Activated CD4-positive, CD25-positive, alpha-beta regulatory T cell treated with anti-CD3 and anti-CD28 coated beads, Interleukin-2, amount 50 U/mL, for 16 hours (primary cell): ENCODE measurements at places on chromosomes 11 and 22.

DNA sequence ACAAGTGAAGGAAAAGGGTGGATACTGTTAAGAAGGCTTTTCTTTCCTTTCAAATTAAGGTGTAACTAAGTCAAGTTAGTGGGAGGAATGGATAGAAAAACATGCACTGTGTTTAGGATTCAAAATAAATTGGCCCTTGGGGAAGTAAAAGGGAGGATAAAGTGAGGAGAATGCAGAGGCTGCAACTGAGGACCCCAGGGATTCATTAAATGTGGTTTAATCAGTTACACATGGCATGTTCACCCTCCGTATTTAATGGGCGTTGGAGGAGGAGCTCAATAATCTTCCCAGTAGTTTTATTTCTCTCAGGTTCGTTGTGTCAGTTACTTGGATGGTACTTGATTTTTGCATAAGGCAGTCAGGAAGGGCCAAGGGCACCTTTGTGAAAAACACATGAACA, 966.3 kb downstream of the JRKL start:
- DNase-seq: no peak

GRCh38 chr11:106585061-106585460, 433.2 kb downstream of the GUCY1A2 start:
- no peak for DNase-seq

GRCh38 chr22:36743591-36744412, 32.1 kb downstream of the IFT27 start:
- no peak for DNase-seq

DNA sequence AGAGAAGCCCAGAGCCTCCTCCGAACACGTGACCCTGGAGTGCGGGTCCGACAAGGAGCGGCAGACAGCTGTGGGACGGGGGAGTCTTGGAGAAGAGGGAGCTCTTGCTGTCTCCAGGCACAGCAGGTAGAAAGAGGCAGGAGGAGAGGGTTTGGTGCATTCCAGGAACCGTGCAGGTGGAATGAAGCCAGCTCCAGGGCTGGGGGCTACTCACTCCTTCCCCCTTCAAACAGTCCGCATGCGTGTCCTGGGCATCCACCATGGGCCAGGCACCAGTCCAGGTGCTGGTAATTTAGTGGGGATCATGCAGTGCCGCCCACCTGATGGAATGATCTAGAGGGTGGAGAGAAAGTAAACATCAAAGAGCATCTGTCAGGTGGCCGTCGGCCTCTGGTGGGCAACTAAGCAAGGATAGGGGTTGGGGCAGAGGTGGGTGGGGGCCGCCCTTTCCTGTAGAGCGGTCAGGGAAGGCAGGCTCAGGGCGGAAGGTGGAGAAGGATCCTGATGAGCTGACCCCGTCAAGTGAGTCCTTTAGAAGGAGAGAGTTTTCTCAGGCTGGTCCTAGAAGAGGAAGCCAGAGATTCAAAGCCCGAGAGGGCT, 850.0 kb downstream of the TBC1D22A start:
- no peak for DNase-seq

GRCh38 chr22:42080287-42080686, 787 bp downstream of the SMDT1 start:
- no peak for DNase-seq

DNA sequence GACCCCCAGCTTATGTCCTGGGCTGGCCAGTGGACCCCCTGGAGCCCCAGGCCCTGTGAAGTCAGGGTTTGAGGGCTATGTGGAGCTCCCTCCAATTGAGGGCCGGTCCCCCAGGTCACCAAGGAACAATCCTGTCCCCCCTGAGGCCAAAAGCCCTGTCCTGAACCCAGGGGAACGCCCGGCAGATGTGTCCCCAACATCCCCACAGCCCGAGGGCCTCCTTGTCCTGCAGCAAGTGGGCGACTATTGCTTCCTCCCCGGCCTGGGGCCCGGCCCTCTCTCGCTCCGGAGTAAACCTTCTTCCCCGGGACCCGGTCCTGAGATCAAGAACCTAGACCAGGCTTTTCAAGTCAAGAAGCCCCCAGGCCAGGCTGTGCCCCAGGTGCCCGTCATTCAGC, 24.6 kb downstream of the CSF2RB start:
- DNase-seq: no peak

GRCh38 chr11:1826552-1827094, 8.2 kb upstream of the SYT8 start:
- DNase-seq: no peak

DNA sequence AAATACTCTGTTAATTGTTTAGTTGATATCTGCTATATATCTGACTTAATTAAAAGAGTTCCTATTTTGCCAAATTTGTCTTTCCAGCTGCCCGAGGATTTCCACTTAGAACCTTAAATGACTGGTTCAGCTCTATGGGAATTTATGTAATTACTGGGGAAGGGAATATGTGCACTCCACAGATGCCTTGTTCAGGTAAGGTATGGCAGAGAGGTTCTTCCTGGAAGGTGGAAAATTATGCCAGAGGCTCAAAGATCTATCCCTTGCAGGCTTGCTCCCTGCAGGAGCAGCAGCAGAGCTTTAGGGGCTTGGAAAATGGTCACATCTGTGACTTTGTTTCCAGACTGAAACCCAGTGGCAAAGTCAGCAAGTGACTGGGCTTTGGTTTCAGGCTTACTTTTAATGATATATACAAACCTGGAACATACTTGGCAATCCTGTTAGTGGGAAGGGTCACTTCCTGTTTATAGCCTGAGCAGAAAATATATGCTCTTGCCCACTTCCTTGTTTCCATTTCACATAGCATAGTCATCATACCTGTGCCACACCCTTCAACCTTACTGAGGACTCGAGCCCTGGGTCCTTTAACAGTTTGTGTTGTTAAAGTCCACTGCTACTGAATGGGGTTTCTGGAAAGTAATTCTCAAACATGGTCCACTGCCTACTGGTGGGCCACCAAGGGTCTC, 23.7 kb downstream of the WBP2NL start:
- no peak for DNase-seq

GRCh38 chr11:33531743-33532181, 168.9 kb downstream of the C11orf91 start:
- DNase-seq: no peak

DNA sequence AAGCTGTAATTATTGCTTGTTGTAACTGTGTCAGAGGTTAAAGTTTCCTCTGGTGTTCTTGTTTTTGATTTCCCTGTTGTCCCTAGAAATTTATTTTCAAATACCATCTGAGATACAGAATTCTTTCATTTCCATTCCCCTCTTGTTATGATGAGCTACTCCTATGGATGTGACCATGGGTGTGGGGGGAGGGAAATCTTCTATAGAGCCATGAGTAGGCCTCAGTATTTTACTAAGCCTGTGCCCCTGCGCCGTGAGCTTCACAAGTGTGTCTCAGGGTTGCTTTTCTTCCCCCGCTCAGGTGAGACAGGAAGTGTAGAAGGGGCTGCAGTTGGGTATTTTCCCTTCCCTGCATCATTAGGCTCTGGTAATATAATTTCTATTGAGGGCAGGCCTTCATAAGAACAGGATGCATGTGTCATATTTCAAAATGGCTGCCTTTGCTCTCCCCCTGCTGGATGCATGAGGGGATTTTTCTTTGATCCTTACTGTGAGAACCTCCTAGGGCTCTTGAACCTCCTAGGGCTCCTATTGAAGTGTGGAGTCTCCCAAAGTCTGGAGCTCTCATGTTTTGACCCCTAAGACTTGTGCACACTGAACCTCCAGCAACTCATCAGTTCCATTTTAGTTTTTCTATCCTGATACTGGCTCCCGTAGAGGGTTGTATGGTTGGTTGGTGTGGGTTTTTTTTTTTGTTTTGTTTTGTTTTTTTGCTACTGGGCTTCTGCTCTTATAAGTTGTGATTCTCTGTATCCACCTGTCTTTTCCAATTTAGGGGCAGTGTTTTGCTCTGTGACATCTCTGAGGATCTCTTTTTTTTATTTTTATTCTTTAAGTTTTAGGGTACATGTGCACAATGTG, 658.2 kb downstream of the NTM start:
- no peak for DNase-seq

DNA sequence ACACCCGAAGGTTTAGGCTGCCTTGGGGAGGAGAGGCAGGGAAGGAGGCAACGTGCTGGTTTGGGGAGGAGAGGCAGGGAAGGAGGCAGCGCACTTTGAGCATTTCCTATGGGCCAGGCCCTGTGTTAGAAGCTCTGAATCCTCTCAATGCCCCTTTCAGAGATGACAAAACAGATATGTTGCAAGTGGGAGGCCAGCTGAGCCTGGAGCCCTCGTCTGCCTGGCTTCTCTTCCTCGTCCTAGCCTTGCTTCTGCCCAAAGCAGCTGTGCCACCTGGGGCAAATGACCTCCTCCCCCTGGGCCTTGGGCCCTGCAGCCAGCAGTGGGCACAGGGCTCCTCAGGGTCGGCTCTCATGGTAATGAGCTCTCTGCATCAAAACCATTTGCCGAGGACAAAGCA, 15.3 kb upstream of the LRRC32 start:
- no peak for DNase-seq

DNA sequence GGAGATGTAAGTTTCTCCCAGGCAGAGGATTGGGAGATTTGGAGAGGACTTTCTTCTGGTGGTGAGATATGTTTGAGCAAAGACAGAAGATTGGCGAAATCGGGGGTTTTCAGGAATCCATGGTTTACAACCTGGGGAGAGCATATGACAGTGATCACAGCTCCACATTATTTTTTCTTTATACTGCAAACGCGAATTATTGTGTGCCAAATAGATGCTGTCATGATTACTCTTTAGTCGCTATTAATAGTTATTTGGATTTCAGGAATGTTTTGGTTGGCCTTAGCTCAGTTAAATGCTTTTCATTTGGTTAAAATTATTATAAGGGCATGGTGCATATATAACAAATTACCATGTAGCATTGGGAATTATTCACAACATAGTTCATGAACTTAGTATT, 15.2 kb downstream of the ATXN10 start:
- no peak for DNase-seq

DNA sequence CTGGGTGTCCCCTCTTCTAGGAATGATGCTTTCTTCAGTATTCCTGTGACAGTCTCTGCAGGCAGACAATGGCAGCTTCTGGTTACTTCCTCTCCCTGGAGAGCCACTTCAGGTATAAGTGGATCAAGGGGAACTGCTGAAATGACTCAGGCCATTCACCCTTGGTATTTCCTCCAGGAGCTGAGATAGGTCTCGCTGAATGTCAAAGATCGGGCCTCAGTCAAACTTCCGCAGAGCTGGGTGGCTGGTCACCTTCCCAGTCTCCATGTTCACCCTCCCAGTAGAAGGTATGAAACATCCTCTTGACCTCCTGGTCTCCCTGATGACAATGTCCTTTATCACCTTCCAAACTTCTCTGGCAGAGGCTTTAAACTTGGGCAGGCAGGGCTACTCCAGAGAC, 1.8 kb upstream of the ANKK1 start:
- no peak for DNase-seq

DNA sequence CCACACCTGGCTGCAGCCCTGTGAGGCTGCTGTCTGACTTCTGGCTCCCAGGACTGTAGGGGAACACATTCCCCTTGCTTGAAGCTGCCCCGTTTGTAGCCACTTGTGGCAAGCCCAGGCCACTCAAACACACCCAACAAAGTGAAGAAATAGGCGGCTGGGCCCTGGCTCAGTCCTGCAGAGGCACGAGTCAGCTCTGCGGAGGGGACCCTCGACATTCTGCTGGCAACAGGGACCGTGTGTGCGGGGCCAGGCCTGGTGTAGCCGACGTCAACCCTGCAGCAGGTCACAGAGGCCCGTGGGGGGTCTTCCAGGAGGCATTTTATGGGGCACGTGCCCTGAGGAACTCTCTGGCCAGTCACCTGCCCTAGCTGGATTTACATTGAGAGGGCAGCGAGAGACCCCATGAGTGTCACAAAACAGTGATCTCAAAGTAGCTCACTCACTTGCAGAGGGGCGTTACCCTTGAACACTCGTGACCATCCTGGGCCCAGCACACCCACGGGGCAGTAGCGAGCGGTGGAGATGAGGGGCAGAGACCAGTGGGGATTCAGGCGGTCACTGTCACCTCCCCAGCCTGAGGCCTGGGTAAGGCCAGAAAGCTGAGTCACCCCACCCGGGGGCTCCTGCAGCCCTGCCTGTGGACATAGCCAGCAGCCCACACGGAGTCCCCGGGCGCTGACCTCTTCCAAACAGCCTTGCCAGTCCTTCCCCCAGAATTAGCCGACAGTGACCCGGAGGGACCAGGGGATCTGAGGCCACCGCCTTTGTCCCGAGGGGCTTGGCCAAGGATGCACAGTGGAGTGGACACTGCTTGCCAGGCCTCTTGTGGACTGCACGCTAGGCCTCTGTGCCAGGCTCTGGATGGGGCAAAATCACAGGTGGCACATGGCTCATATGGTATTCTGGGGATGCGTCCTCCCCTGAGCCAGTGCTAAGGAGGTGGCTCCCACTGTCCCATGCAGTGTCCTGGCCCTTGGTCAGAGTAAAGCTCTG, 139.5 kb downstream of the CTTN start:
- no peak for DNase-seq

- DNase-seq: no peak
These were observed 4.8 kb upstream of the NAP1L4 start for GRCh38 chr11:2996976-2997375.

- DNase-seq: no peak
These were observed 5.4 kb downstream of the TMPRSS13 start for GRCh38 chr11:117923773-117924172.

DNA sequence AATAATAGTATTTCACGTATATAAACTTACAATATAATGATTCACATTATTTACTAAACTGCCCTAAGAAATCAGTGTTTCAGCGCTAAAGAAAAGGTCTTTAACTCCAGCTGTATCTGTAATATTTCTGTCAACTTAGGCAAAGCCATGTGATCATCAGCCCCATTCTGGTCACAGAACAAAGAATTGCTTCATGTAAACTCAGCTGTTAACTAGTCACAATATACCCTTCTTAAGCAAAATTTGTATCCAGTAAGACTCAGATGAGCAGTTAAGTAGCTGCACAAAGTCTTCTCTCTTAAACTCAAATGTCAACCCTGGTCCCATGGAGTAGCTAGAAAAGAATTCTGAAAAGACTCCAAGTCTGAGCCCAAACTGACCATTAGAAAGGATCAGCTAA, 26.6 kb downstream of the HPS5 start:
- no peak for DNase-seq

GRCh38 chr11:92644595-92645445, 324.6 kb upstream of the MTNR1B start:
- DNase-seq: no peak

DNA sequence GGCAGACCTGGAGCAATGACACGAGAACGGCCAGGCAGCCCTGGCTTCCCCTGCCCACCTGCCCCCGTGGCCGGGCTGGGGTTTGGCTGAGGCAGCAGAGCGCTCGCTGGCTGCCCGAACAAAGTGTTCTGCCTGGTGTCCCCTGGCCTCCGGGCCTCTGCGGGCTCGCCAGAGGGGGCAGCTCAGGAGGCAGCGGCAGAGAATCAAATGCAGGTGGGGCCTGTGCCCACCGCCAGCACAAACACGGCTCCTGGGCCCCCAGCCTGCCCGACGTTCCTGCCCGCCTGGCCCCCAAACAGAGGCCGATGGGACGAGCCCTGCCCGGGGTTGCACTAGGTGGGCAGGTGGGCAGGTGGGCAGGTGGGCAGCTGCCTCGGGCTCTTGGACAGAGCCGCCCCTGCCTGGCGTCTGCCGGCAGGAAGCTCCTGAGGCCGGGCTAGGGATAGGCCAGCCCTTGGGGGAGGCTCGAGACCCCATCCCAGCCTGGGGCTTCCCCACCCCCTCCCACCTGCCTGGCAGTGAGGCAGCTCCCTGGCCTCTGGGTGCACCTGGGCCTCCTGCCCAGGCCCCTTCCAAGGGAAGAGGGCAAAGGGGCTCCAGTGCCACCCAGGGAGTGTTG, 46.8 kb downstream of the CDKN1C start:
- DNase-seq: no peak
